GM13976 (cell line): ENCODE measurements at places on chromosomes 13 and 19.

DNA sequence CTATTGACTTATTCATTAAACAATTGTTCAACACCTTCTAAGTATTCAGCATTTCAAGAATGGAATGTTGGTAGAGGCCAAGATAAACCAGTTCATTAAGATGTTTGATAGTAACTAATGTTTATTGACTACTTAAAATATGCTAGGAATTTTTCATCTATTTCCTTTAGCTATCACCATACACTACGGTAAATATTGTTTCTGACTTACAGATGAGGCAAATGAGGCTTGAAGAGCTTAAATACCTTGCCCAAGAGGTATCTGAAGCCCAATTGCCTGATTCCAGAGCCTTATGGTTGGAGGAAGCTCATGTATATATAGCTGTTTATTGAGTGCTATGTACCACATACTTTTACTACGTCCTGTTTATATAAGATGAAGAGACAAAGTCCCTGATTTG, 286.2 kb downstream of the NDFIP2 start:
- DNase-seq: no peak

DNA sequence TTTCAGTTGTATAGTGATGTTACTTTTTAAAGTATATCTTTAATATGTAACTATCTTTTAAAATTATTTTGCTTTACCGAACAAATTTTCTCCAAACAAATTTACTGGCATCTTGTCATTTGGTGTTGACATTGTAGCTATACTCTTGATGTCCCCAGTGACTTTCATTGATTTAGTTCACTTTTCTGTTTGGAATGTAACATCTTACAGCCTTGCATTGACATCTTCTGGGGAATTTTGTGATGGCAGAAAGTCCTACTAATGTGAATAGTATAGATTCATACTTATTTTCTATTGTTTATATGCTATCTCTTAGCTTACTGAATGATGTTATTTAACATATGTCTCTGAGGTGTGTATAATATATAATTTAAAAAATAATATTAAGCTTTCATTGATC, 800.9 kb upstream of the ATXN8OS start:
- DNase-seq: no peak

DNA sequence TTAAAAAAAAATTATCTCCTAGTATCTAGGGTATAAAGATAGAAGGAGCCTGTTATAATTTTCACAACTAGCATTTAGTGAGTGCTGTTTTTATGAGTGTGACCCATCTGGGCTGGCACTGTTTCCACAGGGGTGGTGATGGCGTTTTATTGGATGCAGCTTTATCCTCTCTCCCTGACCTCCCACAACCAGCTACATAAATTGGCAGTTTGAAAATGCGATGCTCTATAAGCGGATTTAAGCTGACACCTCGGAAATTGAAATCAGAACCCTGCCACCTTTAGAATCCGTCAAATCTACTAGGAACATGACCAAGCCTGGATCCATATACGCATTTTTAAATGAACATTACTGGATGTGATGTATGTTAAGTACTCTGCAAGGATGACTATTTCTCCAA, 44.9 kb downstream of the MYO16 start:
- DNase-seq: no peak

- DNase-seq: no peak
These were observed 2.2 kb downstream of the GPR32 start for GRCh38 chr19:50772476-50772875.

DNA sequence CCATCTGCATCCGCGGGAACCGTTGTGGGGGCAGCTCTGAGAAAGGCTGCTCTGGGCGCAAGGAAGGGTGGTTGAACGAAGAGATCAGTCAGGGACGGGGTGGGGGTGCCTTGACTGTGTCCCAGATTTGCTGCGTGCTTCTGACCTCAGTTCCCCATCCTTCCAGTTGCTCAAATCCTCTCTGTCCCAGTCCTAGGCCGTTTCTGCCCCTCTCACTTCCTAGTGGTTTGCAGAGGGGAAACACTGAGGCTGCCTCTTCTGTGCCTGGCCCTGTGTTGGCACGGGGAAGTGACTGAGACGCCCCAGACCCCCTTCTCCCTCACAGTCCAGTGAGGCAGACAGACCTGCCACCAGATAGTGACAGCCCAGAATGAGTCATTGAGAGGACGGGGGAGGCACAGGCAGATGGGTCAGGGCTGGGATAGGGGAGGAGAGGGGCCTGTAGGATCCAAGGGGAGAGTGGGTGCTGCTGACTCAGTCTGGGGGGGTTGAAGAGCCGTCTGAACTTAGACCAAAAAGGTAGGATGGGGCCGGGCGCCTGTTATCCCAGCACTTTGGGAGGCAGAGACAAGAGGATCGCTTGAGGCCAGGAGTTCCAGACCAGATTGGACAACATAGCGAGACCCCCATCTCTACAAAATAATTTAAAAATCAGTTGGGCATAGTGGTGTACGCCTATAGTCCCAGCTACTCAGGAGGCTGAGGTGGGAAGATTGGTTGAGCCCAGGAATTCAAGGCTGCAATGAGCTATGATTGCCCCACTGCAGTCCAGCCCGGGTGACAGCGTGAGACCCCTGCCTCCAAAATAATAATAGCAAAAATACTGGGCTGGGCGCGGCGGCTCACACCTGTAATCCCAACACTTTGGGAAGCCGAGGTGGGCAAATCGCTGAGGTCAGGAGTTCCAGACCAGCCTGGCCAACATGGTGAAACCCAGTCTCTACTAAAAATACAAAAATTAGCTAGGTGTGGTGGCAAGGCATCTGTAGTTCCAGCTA, 26.5 kb downstream of the NUMBL start:
- DNase-seq: peak; percentile 53

DNA sequence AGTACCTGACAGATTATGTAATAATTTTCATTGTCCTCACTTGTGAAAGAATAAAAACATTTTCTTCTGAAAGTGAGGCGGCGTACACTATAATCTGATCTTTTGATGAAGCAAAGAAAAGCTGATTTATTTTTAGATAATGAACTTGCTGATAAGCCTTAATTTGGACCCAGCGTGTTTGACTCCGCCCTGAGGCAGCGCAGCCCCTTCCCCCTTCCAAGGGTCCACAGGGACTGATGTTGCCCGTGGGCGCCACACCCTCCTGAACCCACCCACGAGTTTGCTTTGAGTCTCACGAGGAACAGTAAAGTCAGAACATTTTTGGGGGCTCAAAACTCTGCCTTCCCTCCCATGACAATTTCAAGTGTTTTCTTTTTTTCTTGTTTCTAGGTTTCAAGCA, 40.0 kb downstream of the TEX29 start:
- no peak for DNase-seq
